Caco-2 (cell line): ENCODE measurements at places on chromosomes 5 and 9.

DNA sequence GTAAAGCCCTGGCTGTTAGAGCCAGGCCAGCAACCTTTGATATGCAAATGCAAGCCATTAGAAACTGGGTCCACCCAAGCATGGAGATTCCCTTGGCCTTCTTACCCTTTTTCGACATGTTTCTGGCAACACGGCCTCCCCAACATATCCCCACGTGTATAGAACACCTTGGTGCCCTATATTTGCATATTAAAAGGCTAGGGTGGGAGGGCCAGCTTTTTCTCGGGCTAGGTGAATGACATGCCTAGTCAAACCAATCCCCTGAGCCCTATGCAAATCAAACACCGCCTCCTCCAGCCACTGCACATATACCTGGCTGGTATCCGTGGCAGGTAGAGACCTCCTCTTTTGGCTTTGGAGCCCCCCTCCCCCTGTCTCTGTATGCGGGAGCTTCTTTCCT, 55.6 kb upstream of the ZFR start:
- no peak for DNase-seq

DNA sequence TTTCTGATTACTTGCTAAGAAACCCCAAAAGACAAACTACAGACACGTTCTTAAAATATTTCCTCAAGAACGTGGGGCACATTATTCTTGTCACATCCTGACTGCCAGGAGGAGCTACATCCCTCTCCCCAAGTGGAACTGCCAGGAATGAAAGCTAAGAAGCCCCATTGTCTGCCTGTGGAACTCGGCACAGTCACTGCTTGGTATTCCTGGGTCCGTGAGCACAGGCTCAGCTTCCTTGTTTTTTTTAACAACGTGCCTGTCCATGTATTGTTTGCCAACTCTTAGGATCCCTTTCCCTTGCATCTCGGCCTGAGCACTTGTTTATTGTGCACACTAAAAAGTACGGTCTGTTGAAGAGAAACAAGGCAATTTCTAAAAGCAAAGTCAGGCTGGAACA, 47.0 kb upstream of the SELENOP start:
- DNase-seq = no peak

DNA sequence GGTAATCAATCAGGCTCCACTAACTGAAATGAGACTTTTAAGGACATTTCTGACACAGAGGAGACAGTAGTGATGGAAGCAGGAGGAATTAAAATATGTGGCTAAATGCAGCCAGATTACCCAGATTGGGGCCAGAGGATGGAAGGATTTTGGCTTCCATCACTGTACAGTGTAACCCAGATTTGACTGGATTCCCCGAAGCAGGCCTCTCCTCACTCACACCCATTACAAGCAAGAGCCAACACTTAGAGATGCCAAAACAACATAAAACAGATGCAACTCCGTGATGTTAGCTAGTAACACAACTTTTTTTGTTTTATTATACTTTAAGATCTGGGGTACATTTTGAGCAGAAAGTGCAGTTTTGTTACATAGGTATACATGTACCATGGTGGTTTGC, 17.6 kb downstream of the TEK start:
- DNase-seq = no peak

- no peak for DNase-seq
Measured at GRCh38 chr9:126614455-126615244, 922 bp downstream of the LMX1B start.

DNA sequence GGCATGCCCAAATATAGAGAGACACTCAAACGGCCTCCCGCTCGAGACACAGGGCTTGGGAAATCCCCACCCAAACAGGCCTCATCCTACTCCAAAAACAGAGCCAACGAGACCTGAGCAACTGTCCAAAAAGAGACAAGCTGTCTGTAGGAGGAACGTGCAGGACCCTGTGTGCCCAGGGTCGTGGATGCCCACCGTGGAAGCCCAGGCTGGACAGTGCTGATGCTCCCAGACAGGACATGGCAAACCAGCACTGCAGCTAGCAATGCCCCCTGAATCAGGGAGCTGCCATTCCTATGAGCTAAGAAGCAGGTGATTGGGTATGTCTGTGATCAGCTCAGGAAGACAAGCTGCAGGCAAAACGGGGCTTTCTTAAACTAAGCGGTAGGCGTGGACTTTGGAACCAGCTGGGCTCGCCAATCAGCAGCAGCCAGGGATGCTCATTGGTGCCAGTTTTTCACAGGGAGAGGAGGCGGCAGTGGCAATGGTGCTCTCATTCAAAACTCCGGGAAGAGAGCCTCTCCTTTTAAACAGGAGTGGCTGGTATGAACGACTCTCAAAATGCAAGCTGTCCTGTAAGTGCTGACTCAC, 113.1 kb upstream of the IRX2 start:
- no peak for DNase-seq

DNA sequence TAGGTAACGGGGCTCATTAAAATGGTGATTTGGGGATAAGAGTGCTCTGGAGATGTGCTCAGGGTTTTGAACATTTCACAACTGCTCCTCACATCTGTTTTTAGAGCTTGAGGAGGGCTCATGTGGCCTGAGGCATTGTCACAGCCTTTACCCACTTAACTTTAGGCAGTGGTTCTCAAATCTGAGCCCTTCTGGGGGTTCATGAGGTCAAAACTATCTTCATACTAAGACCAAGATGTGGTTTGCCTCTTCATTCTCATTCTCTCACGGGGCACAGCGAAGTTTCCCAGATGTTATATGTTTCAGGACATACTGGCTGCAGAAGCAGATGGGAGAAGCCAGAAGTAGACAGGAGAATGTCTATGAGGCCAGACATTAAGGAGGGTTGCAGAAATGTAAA, 38.4 kb downstream of the STXBP1 start:
- DNase-seq = no peak

DNA sequence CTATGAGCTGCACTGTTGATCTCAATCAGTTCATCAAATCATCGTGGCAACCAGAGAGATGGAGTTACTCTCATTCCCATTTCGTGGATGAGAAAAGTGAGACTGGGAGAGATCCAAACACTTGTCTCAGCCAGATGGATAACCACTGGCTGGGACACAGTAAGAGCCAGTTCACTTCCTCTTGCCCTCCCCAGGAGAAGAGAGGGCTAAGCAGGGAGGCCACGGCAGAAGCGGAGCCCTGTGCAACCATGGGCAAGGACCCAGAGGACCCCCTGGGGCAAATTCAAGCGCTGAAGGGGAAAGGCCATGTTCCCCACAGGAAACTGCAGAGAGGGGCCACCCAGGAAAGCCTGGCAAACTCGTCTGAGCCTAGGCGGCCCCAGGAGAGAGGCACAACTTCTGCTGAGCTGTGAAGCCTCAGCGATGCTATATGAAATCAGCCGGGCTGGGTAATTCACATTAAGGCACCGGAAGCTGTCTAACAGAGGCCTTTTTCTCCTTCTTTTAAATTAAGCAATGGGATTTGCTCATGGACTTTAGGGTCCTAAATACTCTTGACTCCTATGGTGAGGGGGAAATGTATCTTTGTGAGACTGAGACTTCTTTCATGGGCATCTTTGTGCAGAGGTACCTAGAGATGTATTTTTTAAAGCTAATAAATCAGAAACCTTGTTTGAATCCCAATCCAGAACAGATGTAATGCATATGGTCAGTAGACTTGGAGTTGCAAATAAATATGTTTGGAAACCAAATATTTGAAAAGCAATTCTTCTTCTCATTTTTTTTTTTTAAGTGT, 137.1 kb upstream of the SMIM23 start:
- DNase-seq = no peak

GRCh38 chr9:550333-550732, 291.2 kb upstream of the DMRT1 start:
- no peak for DNase-seq

- no peak for DNase-seq
Measured at GRCh38 chr9:123551734-123552133, 195.7 kb downstream of the CRB2 start.

DNA sequence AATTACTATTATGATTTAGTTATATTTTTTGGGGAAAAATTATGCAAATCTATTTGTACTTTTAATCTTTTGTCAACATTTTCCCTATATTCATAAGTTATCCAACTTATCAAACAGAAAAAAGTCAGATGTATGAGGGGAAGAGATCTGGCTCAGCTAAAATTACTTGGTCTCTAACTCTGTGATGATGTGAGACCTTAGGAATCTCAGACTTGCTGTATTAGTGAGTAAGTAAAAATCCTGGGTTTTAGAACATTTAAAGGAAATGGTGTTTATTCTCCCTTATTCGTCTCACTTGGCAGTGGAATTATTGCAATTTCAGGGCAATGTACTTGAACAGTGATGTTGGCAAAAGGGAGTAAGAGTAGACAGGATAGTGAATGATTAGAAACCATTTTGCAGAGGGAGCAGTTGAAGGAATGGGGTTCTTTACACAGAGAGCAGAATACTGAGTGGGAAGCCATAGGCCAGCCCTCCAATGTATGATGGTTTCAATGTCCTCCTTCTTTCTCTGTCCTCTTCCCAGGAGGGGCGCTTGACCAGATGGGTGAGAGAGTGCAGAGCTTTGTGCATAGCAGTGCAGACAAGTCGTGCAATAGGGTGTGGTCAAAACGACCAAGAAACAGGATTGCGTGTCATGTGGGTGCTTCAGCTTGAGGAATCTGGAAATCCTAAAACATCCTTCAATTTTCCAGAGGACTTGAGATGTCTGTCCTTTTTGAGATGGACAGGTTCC, 91.7 kb downstream of the TENT4A start:
- no peak for DNase-seq

- DNase-seq = no peak
Measured at GRCh38 chr9:122221183-122221811, 7.5 kb downstream of the LHX6 start.

DNA sequence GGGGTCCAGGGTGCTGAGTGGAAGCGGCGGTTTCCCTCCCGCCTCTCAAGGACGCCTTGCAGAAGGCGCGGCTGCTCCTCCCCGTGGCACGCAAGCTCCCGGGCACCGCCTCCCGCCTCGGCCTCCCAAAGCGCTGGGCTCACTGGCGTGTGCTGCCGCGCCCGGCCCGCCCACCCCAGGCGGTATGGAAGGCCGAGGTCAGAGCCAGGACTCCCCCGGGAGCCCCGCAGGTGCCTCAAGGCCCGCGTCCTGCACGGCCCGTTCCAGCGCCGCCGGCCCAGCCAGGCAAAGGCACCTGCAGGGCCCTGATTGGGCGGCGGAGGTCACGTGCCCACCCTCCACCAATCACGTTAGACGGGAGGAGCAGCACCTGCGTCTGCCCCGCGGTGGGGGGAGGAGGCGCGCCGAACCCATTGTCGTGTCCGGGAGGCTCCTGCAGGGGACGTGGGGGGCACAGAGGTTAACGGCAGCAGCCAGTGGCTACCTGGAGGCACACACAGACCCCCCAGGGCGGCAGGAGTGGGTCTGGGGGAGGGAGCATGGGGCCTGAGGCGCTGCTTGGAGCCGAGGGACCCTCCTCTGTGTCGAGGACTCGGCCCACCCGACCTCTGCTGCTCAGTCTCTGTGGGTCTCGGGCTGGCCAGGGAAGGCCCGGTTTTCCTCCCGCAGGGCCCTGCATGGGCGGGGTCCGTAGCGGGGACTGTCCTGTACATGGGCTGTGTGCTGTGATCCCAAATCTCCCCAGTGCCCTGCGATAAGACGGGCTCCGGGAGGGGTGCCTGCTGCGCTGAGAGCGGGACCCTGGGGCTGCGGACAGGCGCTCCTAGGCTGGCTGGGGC, 2.0 kb upstream of the LCN12 start:
- peak; percentile 99 for DNase-seq

DNA sequence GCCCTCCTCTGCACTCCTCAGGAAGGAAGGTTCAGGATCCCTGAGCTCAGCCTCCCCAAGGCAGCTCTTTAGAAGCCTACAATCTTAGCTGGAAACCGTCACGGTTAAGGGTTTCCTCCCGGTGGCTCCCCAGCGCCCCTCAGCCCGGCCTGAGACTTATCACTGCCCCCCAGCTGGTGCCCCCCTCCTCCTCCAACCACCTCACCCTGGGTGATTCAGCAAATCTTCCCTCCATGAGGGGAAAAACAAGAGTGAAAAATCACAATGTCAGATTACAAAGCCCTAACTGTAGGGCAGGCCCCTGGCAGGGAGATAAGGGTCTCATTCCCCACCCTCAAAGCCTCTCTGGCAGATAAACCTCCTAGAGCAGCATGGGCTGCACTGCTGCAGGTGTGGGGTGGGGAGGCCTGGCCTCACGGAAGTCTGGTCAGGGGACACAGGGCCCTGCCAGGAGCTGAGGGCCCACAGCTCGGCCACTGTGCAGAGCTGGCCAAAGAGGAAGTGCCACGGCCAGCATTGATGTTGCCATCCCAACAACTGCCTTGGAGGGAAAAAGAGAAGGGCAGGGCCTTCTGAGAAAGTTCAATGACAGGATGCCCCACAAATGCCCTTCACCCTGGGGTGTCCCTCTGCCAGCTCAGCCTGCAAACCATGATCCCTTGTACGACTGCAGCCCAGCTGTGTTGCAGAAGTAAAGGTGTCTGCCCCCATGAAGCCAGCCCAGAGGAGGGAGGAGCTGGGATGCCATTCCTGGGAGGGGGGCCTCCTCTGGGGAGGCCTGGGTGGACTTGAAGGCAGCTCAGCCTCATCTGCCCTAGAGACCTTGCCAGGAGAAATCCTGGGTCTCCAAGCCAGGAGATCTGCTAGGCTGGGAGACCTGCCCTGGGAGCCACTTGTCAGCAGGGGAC, 25.9 kb downstream of the GFI1B start:
- no peak for DNase-seq

DNA sequence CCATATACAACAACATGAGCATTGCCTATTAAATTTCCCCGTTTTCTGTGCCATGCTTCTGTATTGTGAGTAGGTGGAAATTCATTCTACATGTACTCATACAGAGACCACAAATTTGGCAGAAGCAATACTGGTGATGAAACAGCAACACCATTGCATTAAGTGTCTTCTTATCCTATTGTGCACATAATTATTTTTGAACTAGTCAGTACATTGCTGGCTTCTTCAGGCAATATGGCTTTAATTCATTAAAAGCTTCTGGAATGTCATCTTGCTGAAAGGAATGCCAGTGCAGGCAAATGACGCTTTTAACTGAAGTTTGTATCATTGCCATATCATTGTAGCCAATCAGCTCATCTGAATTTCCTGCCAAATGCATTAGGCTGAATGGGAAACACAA, 82.6 kb downstream of the KIAA1958 start:
- no peak for DNase-seq

- no peak for DNase-seq
Measured at GRCh38 chr5:522899-523440, 1.3 kb downstream of the SLC9A3 start.

GRCh38 chr5:55313870-55314617, 6.3 kb downstream of the MTREX start:
- DNase-seq = no peak

GRCh38 chr9:82989929-82990328, 73.0 kb downstream of the RASEF start:
- DNase-seq = no peak
